Kidney (tissue), 22 donors: ENCODE measurements at places on chromosomes 13 and 19. TPM values are rescaled to one million over a fixed set of nuclear protein-coding genes. Genes with fewer than 3 reads are reported as not detected.

DNA sequence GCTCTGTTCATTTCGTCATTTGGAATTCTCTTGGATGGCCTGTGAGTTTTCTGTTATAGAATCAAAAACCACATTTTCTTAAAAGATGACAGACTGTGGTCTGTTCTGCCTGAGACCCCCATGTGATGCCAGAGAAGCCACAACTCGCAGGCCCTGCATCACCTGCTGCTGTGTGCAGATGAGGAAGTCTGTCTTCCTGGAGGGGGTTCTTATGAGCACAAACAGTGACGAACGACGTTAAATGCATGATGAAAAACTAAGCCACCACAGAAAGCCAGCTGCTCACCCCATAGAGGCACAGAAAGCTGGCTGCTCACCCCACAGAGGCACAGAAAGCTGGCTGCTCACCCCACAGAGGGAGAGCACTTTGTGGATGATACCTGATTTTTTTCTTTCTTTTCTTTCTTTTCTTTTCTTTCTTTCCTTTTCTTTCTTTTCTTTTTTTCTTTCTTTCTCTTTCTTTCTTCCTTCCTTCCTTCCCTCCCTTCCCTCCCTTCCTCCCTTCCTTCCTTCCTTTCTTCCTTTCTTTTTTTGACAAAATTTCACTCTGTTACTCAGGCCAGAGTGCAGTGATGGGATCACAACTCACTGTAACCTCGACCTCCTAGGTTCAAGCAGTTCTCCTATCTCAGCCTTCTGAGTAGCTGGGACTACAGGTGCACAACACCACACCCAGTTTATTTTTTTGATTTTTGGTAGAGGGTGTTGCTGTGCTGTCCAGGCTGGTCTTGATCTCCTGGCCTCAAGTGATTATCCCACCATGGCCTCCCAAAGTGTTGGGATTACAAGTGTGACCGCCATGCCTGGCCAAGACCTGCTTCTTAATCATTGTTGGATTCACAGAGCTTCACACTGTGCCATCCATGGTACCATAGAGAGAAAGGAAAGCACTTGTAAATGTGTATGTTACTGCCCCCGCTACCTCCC lies 1191.4 kb downstream of the UQCRFS1 start:
- H3K36me3 ChIP-seq: no peaks in the 10 kb centered on the region
- H3K27ac ChIP-seq: no peak overlapping the region
- no peak for DNase-seq
- H3K27me3 ChIP-seq: no peaks in the 10 kb centered on the region

The GZMM gene
- polyA plus RNA-seq: not detected

DNA sequence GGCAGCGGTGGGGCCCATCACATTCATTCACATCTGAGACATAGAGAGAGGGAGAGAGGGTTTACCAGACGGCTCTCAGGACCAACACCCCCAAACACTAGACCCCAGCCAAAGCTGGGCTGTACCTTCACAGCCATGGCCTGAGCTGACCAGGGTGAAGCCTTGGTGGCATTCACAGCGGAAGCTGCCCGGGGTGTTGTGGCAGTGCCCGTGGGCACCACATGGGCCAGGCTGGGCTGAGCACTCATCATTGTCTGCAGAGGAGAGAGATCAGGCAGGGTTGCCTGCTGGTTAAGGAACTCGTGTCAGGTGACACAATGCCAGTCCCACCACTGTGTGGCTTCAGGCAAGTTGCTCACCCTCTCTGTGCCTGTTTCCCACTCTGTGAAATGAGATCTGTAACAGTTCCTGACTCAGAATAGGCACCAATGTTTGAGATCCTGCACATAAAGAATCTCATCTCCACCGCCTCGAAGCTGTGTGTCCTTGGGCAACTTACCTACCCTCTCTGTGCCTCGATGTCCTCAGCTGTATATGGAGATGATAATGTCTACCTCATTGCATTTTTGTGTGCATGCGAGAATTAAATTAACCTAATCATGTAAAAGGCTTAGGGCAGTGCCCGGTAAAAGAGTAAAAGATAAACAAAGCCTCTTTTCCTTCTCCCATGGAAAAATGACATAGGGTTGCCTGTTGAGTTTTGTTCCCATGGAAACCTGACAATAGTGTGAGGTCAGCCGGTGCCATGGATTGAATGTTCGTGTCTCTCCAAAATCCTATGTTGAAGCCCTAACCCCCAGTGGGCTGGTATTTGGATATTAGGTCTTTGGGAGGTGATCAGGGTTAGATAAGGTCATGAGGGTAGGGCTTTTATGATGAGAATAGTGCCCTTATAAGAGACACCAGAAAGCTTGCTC lies 22.9 kb downstream of the CCL25 start:
- no peak overlapping the region for H3K4me3 ChIP-seq
- no peak for DNase-seq
- H3K36me3 ChIP-seq: no peaks in the 10 kb centered on the region
- H3K4me1 ChIP-seq: no peaks in the 10 kb centered on the region
- H3K27me3 ChIP-seq: no peaks in the 10 kb centered on the region

GRCh38 chr19:55088543-55089341 lies 13.1 kb downstream of the EPS8L1 start:
- peaks cover 15% of the 10 kb centered on the region for H3K4me1 ChIP-seq
- H3K27me3 ChIP-seq: peaks cover 5% of the 10 kb centered on the region
- peak; percentile 89 for DNase-seq
- no peak overlapping the region for H3K27ac ChIP-seq

The KLHL1 gene
- polyA plus RNA-seq: 0.13 TPM

DNA sequence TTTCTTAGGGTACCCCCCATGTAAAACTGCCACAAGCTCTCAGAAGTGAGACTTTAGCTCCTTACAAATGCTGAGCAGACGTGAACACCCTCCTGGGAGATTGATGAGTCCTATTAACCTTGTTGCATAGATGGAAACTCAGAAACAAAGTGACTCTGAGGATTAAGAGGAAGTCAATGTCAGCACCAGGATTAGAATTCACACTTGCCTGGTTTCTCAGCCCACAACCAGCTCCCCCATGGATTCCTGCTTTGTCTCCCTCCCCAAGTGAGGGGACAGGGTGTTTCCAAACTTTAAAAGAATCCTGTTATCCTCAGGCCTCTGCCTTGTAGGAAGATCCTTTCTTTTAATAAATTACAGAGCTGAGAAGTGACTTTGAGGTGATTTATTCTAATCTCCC lies 324.4 kb downstream of the NDFIP2 start:
- no peaks in the 10 kb centered on the region for H3K36me3 ChIP-seq
- DNase-seq: no peak
- H3K4me3 ChIP-seq: no peak overlapping the region
- no peaks in the 10 kb centered on the region for H3K4me1 ChIP-seq
- no peaks in the 10 kb centered on the region for H3K27me3 ChIP-seq

DNA sequence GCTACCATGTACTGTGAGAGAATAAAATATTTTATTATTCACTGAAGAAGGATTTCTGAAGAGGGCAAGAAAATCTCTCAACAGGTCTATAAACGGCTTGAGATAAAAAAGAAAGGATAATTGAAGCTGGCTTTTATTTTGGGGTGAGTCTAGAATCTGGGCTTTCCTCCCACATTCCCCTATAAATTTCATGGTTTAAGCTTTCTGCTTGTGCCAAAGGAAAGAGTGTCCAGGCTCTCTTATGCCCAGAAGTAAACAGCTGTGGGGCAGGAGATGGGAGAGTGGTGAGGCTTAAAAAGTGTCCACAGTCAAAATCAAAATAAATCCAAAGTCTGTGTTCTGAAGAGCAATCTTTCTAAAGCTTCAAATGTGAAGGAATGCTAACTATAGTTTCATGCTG lies 942.2 kb upstream of the MIR17HG start:
- DNase-seq: no peak
- H3K27me3 ChIP-seq: no peaks in the 10 kb centered on the region
- H3K27ac ChIP-seq: no peak overlapping the region
